ENCODE measurements at places on chromosomes 1 and 21. TPM values are rescaled to one million over a fixed set of nuclear protein-coding genes. Genes with fewer than 3 reads are reported as not detected.

SYNC gene
- not detected for total RNA-seq

FCRL1 gene
- 0.74 TPM for total RNA-seq

PPIAL4G gene
- total RNA-seq: not detected

DNA sequence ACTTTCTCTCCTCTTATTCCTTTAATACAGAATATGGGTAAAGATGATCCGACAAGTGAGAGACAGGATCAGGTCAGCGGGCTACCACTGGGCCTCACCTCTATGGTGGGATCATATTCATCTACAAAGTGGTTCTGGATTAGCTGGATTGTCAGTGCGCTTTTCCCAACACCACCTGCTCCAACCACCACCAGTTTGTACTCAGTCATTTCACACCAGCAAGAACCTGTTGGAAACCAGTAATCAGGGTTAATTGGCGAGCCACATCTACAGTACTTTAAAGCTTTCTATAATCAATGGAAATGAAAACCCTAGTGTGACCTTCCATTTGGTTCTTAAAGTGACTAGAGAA is 643 bp downstream of the NRAS start:
- no peak for DNase-seq

DNA sequence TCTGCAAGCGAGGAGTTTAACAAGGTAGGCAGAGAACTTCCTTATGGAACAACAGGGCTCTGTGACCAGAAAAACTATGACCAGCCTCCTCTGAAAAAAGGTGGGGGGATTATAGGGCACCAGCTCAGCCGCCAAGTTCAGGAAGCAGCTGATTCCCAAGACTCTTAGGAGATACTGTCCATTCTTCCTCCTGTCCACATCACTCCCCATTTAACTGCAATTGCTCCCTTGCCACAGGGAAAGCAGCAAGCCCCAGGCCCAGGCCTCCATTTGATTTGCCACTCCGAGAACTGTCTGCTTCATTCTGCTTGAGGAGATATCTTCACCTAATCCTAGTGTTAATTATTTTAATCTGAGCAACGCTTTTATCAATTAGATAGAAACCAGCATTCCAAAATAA is 254.3 kb downstream of the ZNF648 start:
- no peak for DNase-seq

DNA sequence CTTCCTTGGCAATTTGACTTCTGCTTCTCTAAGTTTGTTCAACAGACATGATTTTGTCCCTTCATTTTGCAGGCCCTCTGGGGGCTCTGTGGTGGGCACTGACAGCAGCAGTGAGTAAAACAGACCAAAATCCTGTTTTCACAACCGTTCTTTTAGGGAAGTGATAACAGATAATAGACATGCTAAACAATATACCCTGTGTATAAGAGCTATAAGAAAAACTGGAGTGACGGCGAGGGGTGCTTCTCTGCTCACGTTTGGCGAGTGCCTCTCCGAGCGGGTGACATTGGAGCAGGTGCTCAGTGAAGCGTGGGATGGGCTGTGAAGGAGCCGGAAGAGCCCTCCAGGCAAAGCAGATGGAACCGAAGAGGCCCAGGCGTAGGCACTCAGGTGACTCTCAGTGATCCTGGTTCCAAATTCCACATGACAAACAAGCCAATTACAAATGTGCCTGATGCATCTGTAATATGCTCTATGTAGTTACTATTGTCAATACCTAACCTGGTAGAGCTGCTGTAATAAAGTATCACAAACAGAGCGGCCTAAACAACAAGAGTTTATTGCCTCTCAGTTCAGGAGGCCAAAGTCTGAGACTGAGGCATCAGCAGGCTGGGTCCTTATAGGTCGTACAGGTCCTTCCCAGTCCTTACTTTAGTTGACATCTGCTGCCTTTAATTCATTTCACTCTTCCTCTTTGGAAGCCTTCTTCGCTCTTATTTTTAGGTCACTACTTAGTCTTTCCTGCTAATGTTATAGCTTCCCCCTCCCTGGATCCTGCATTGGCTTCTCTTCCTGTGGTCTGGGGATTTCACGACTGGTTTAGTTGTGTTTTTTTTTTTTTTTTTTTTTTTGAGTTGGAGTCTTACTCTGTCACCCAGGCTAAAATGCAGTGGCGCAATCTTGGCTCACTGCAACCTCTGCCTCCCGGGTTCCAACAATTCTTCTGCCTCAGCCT is 20.1 kb downstream of the OR2B11 start:
- DNase-seq: no peak

Data from activated naive CD8-positive, alpha-beta T cell treated with anti-CD3 and anti-CD28 coated beads for 36 hours (primary cell).